ENCODE measurements at places on chromosomes 3 and 15. TPM values are rescaled to one million over a fixed set of nuclear protein-coding genes. Genes with fewer than 3 reads are reported as not detected.

- no peaks in the 10 kb centered on the region for H3K36me3 ChIP-seq
- peaks cover 12% of the 10 kb centered on the region for H3K4me1 ChIP-seq
- DNase-seq: no peak
- H3K4me3 ChIP-seq: no peak overlapping the region
- H3K27ac ChIP-seq: no peak overlapping the region
Measured at GRCh38 chr15:26739791-26740190, 33.1 kb downstream of the GABRB3 start.

DNA sequence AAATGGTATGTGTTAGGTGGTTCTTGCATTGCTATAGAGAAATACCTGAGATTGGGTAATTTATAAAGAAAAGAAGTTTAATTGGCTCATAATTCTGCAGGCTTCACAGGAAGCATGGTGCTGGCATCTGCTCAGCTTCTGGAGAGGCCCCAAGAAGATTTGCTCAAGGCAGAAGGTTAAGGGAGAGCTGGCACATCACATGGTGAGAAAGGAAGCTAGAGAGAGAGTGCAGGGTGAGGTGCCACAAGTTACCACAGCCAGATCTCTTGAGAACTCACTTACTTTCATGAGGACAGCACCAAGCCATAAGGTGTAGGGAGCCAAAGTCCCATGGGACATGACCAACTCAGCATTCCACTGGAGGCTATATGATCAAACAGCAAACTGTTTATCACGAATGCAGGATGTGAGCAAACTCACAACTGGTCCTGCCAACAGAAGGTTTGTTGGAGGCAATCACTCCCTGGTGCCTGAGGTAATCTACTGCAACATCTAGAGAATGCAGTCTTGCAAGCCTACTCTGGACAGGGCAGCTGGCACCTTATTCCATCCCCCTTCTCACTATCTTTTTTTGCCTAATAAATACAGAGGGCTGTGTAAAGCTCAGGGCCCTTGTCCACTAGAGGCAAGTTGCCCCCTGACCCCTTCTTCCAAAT is 28.1 kb upstream of the CCR2 start:
- no peak overlapping the region for H3K4me3 ChIP-seq
- DNase-seq: no peak
- no peaks in the 10 kb centered on the region for H3K27me3 ChIP-seq

GRCh38 chr3:188740010-188740409 is 431.8 kb upstream of the TPRG1 start:
- no peak for DNase-seq
- H3K27ac ChIP-seq: no peak overlapping the region
- H3K4me3 ChIP-seq: no peak overlapping the region
- no peaks in the 10 kb centered on the region for H3K36me3 ChIP-seq
- H3K4me1 ChIP-seq: no peaks in the 10 kb centered on the region
- no peaks in the 10 kb centered on the region for H3K27me3 ChIP-seq

- DNase-seq: no peak
- H3K27me3 ChIP-seq: no peaks in the 10 kb centered on the region
- no peak overlapping the region for H3K4me3 ChIP-seq
- H3K4me1 ChIP-seq: peaks cover 3% of the 10 kb centered on the region
- H3K36me3 ChIP-seq: no peaks in the 10 kb centered on the region
- H3K27ac ChIP-seq: no peak overlapping the region
Measured at GRCh38 chr3:38214560-38214959, 49.2 kb downstream of the OXSR1 start.

Gene TP63
- not detected for total RNA-seq

GRCh38 chr15:99966815-99967214 is 233.6 kb upstream of the LYSMD4 start:
- H3K27me3 ChIP-seq: no peaks in the 10 kb centered on the region
- no peaks in the 10 kb centered on the region for H3K36me3 ChIP-seq
- no peak overlapping the region for H3K27ac ChIP-seq

- peaks cover 7% of the 10 kb centered on the region for H3K4me1 ChIP-seq
- H3K4me3 ChIP-seq: no peak overlapping the region
- no peaks in the 10 kb centered on the region for H3K27me3 ChIP-seq
- H3K27ac ChIP-seq: no peak overlapping the region
- DNase-seq: no peak
Measured at GRCh38 chr3:171758109-171758508, 52.2 kb downstream of the PLD1 start.

- DNase-seq: no peak
- H3K4me3 ChIP-seq: no peak overlapping the region
- no peaks in the 10 kb centered on the region for H3K27me3 ChIP-seq
- H3K27ac ChIP-seq: peak overlapping the region; percentile 33
- H3K4me1 ChIP-seq: peaks cover 65% of the 10 kb centered on the region
Measured at GRCh38 chr15:77622934-77623754, 9.6 kb downstream of the LINGO1 start.

Gene FBN1
- 78.8 TPM for total RNA-seq

DNA sequence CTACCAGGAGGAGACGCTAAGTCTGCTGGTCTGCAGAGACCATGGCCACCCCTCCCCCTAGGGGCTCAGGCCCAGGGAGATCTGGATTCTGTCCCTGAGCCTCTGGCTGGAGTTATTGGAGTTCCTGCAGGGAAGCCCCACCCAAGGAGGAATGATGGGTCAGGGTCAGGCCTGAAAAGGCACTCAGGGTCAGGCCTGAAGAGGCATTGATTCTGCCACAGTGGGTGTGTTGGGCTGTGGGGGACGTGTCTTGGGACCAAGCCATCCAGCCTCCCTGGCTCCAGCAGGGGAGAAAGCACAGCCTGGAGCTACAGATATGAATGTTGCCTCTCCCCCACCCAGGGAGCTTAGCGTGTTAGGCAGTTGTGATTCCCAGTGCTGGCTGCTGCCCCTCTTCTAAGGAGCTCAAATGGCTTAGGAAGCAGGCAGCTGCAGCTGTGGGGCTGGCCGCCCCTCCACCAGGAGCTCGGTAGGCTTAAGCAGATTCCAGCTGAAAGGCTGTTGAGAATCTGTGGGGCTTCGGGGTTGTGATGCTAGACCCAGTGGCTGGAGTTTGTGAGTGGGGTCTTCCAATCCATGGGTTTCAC is 176.7 kb downstream of the CHL1 start:
- no peak overlapping the region for H3K4me3 ChIP-seq
- no peak overlapping the region for H3K27ac ChIP-seq
- no peaks in the 10 kb centered on the region for H3K4me1 ChIP-seq
- H3K27me3 ChIP-seq: no peaks in the 10 kb centered on the region
- peak; percentile 21 for DNase-seq
- no peaks in the 10 kb centered on the region for H3K36me3 ChIP-seq

Gene ULK3
- total RNA-seq: 22.7 TPM

Gene NMNAT3
- 0.95 TPM for total RNA-seq

Gene ADAMTS9
- 32.1 TPM for total RNA-seq

DNA sequence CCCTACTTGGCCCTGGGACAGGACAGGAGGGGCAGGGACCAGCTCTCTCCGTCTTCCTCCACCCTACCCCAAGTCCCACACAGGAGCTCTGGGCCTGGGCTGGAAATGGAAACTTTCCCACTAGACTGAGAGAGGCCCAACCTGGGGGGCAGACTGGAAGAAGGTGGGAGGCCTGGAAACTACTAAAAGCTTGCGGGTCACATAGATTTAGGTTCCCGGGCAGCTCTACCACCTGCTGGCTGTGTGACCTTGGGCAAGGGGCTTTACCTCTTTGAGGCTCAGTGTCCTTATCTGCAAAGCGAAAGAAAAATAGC is 49.9 kb upstream of the CCDC174 start:
- no peaks in the 10 kb centered on the region for H3K4me1 ChIP-seq
- H3K27ac ChIP-seq: no peak overlapping the region
- peak overlapping the region; percentile 56 for H3K4me3 ChIP-seq
- H3K27me3 ChIP-seq: peaks cover 88% of the 10 kb centered on the region
- no peak for DNase-seq

Gene KCNAB1
- total RNA-seq: 0.15 TPM

DNA sequence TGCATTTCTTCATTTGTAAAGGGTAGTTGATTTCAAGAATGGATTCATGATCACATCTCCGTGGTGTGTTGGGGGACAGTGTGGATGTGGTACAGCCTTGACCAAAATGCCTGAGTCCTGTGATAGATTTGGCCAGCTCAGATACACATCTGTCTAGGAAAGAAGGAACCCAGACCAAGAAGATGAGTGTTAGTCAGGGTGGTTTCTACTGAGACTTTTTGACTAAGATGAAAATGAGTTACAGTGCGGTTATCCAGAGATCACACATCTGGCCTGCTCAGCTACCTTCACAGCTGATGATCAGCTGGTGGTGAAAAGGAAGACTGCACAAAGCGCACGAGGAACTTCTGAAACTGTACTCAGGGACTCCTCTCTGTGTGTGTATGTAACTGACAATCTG is 68.0 kb downstream of the FNDC3B start:
- peaks cover 26% of the 10 kb centered on the region for H3K4me1 ChIP-seq
- no peaks in the 10 kb centered on the region for H3K27me3 ChIP-seq
- H3K36me3 ChIP-seq: no peaks in the 10 kb centered on the region
- DNase-seq: no peak
- no peak overlapping the region for H3K4me3 ChIP-seq
- H3K27ac ChIP-seq: no peak overlapping the region

Gene HRH1
- 0.09 TPM for total RNA-seq

GRCh38 chr3:196237203-196237602 is 20.9 kb downstream of the SLC51A start:
- no peak overlapping the region for H3K27ac ChIP-seq
- no peaks in the 10 kb centered on the region for H3K27me3 ChIP-seq
- H3K36me3 ChIP-seq: no peaks in the 10 kb centered on the region
- DNase-seq: no peak

DNA sequence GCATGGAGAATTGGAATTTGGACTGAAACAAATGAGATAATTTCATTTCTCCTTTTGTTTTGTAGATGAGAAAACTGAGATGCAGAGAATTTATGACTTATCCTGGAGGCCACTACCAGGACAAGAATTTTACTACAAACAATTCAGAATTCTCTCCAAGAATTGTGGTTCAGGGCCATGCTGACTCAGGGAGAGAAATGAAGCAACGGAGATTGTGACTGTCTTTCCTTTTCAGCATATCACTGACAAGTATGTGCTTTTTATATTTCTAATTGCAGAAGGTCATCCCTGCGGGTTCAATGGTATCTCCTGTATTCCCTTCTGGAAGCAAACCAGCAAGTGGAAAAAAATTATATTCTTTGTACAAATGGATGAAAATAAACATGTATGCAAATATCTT is 170.8 kb upstream of the MITF start:
- no peaks in the 10 kb centered on the region for H3K36me3 ChIP-seq
- DNase-seq: no peak
- H3K27ac ChIP-seq: no peak overlapping the region
- H3K4me3 ChIP-seq: no peak overlapping the region
- H3K27me3 ChIP-seq: no peaks in the 10 kb centered on the region

DNA sequence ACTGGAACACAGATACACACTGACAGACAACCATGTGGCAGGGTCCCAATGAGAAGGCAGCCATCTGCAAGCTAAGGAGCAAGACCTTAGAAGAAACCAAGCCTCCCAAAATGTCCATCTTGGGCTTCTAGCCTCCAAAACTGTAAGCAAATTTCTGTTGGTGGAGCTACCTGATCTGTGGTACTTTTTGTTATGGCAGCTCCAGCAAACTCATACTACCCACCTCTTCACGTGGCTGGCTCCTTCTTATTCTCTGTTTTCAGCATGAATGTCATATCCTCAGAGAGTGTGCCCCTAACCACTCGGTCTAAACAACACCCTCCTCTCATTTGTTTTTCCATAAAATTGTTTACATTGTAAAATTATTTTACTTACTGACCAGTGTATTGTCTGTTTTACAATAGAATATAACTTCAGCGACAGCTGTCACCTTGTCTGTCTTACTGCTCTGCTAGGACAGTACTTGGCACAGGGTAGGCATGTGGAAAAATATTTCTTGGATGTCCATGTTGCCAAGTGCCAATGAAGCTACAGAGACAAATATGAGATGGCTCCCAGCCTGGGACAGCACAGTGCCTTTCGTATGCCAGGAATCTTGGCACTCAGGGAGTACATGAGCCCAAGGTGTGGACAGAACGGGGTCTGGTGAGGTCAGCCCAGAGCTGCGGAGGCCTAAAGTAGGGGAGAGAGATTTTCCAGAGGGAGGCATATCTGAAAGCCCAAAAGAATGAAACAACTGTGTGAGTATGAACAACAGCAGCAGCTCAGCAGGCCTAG is 17.4 kb upstream of the SLC25A36 start:
- no peaks in the 10 kb centered on the region for H3K27me3 ChIP-seq
- H3K27ac ChIP-seq: no peak overlapping the region
- DNase-seq: no peak
- no peak overlapping the region for H3K4me3 ChIP-seq

DNA sequence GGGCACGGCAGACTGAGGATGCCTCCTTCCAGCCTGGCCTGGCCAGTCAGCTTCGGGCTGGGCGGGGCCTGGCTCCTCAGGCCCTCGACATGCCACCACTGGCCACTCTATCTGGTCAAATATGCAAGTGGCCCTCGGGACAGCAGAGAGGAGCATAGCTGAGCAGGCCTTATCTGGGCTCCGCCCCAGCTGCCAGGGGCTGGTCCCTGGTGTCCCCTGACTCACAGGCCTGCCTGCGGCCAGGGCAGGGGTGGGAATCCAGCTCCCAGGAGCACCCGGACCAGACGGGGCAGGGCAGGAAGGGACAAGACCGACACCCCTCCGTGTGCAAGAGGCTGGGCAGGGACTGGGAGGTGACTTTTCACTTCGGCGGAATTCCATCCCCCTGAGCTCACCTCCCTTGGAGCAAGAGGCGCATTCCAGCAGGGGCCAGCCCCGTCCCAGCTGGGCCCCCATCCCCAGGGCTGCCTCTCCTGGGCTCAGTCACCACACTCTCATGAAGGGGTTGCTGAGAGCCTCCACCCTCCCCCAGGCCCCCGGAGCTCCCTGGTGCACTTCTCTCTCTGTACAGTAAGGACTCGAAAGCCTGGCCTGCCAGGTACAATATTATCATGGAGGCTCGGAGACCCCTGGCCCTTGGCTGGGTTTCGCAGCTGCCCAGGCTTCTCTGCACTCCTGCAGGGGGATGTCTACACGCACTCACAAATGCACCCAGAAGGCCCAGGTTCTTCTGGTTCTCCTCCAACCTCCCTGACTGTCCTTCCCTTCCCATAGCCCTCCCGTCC is 29.5 kb downstream of the WNT7A start:
- H3K36me3 ChIP-seq: no peaks in the 10 kb centered on the region
- H3K4me1 ChIP-seq: no peaks in the 10 kb centered on the region
- H3K4me3 ChIP-seq: no peak overlapping the region
- H3K27me3 ChIP-seq: no peaks in the 10 kb centered on the region
- no peak overlapping the region for H3K27ac ChIP-seq
